Activated gamma-delta T cell treated with Interleukin-2 at 50 U/mL for 16 hours (primary cell): ENCODE measurements at places on chromosomes 5 and 9.

DNA sequence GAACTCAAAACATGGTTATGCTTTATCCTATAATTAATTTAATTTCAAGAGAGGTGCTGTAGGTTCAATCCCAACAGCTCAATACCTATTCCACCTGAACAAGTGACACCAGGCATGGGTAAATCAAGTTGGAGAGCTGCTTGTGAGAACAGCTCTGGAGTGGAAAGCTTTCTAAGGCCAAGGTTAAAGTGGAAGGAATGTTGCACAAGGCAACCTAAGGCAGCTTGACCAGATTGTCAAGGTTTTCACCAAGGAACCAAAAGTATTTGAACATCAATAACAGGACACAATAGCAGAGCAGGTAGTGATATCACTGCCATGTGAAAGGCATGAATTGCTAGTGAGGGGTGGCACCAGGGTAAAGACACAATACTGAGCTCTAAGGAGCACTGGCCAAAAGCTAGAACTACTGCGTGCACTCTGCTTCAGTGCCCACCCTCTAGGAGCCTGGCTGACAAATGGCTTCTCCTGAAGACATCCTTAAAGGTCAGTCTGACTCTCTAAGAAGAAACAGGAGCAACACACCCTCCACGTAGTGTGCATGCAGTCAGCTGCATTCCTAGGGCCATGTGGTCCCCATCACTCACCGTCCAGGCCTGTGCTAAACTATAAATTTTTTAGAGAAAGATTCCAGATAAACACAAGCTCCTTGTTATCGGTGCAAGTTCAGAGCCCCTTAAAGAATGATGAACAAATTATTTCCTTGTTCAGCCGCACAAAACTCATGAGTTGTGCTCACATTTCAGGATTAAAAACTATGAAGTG, 677.7 kb upstream of the KLF4 start:
- DNase-seq = no peak

- DNase-seq = no peak
Observed at GRCh38 chr5:84017523-84018172, 297.0 kb upstream of the HAPLN1 start.

- DNase-seq = no peak
Observed at GRCh38 chr5:53874409-53874808, 314.0 kb downstream of the NDUFS4 start.

DNA sequence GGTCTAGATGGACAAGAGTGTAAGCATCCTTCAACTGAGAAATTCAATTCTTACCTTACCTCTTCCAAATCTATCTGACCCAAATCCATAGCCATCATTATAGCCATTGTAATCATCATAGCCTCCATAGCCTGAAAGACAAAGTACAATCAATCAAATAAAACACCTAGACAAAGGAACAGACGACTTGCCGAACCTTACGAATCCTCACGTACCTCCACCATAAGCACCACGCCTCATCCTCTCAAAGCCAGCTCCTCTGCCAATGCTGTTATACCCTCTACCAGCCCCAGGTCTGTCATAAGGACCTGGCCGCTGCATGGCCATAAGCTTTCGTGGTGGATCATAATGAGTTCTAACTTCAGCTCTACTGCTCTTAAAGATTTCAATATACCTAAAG, 5.5 kb downstream of the HNRNPH1 start:
- no peak for DNase-seq

GRCh38 chr5:172773481-172774469, 2.8 kb upstream of the DUSP1 start:
- DNase-seq = no peak

GRCh38 chr9:87327575-87328125, 170.0 kb upstream of the DAPK1 start:
- DNase-seq = no peak
